Left lung (tissue), 14 donors: ENCODE measurements at places on chromosomes 2 and 18. TPM values are rescaled to one million over a fixed set of nuclear protein-coding genes. Genes with fewer than 3 reads are reported as not detected.

The SCN3A gene
- 1.6 TPM for polyA plus RNA-seq

The EML6 gene
- polyA plus RNA-seq: 1.4 TPM

The CRYGC gene
- not detected for polyA plus RNA-seq

The REG1B gene
- polyA plus RNA-seq: not detected

DNA sequence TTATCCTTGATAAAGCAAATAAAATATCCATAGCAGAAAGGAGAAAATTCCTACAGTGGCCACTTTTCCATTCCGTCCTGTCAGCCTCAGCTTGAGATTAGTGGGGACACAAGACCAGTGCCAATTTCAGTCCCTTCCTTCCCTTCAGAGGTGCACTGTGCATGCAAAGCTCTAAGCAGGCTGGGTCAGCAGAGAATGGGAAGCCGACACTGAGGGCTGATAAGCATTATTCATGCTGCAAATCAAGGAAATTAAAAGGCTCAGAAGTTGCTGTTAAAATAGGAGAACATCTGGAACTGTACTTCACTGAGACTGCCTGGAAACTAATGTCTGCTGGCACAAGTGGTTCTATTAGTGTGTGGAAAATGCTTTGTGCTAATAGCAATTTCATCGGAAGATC is 534.3 kb downstream of the ADCYAP1 start:
- no peak for DNase-seq

DNA sequence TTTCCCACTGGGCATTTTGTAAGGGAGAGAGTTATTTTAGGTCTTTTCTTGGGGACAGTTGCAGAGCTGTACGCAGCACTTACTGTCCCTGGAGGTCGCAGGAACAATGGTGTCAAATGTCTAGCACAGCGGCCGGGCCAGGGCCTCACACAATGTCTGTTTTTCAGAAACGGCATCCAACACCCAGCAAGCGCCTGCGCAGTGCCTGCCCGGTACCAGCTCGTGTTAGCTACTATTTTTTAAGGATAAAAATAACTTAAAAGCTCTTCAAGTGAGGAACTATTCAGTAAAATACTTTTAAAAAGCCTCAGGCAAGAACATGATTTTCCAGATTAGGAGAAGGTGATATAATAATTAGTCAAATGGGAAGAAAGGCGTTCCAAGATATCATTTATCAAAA is 90.0 kb downstream of the MBP start:
- no peak for DNase-seq

DNA sequence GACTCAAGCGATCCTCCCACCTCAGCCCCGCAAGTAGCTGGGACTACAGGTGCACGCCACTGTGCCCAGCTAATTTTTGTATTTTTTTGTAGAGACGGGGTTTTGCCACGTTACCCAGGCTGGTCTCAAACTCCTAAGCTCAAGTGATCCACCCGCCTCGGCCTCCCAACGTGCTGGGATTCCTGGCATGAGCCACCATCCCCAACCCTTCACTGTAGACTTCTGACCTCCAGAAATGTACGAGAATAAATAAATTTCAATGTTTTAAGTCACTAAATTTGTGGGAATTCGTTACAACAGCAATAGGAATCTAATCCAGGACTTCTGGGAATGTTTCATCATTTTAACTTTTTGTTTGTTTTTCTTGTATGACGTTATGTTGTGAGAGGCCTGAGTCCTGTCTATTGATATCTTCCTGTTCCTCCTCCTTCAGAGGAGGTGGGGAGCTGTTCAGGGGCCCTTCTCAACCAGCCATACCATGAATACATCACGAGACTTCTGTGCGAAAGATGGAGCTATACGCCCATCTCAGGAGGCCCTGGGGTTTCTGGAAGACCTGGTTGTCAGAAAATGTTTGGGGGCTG is 40.0 kb downstream of the TEX44 start:
- DNase-seq: no peak

- DNase-seq: no peak
Observed at GRCh38 chr2:145674705-145675104, 1154.8 kb upstream of the ZEB2 start.

DNA sequence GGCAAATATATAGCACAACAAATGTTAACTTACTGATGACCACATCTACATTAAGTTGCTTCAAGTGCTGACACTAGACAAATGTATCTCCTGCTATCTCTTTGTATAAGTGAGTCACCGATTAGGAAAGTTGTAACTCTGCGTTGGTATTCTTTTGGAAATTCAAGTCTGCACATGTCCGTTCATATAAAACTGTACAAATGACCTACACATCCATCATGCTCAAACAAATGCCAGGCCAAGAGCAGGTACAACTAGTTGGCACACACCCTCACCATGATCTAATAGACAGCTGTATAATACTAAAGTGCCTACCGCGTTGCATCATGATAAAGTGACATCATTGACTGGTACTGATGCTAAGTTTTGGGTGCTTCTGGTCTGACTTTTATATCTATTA is 141.1 kb downstream of the RBMS1 start:
- no peak for DNase-seq

GRCh38 chr2:70354264-70354949 is 52.5 kb upstream of the FAM136A start:
- DNase-seq: no peak

DNA sequence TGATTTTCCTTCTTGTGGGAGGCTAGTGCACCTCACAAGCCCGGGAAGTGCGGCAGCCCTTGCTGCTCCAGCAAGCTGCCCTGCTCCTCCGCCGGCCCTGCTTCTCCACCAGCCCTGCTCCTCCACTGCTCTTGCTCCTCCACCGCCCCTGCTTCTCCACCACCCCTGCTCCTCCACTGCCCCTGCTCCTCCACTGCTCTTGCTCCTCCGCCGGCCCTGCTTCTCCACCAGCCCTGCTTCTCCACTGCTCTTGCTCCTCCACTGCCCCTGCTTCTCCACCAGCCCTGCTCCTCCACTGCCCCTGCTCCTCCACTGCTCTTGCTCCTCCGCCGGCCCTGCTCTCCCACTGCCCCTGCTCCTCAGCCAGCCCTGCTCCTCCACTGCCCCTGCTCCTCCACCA is 95.6 kb downstream of the NDUFA10 start:
- DNase-seq: no peak

- no peak for DNase-seq
Observed at GRCh38 chr2:205543937-205544702, 138.2 kb upstream of the NRP2 start.

DNA sequence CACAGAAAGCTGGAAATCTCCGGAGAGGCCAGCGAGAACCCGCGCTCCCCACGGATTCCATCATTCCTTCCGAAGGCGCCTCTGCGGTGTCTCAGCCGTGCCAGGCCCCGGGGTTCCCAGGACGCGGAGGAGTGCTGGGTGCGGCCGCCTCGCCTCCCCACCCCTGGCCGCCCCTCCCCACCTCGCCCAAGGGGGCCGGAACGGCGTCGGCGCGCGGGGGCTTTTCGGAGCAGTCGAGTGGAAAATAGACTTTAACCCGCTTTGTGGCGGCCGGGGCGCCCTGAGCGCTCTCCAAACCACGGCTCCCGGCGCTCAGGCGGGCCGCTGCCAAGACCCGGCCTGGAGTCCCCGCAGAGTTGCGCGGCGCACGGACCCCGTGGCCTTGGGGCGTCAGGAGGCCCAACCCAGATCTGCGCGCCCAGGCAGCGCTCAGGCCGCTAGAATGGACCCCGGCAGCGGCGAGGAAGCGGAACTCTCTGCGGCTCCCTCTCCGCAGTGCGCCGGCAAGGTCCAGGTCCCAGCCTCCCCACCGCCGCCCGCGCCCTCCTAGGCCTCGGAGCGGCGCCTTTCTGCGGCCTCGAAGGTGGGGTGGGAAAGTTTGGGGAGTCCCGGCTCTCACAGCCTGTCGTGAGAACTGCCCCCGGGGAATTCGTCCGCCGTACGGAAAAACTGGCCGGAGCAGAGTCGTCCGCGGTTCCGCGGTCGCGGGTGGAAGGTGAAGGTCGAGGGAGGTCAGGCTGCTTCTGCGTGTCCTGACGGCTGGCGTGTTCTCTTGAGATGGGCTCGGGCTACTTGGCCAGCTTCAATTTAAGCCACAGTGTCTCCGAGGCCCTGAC is 1.2 kb upstream of the EMX1 start:
- no peak for DNase-seq

GRCh38 chr2:39542523-39542922 is 105.4 kb upstream of the MAP4K3 start:
- DNase-seq: no peak

DNA sequence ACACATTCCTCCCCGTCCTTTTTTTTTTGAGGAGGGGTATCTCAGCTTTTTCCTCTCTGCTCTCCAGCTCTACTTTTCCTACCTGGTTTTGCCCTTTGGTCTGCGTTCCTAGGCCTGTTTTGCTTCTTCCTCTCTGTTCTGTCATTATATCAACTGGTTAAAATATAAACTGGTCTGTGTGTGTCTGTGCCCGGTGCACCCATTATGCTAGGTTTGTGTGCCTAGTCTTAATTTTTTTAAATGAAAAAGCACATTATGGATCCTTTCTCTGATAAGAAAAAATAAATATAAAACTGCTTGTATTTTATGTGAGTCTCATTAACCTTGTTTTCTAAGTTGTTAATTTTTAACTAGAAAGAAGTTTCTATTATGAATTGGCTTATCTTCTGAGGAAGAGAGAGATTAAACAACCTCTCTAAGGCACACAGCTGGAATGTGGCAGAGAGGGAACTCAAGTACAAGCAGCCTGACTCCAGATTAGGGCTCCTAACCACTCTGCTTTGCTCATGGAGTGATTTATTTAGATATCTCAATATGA is 17.4 kb downstream of the SLC38A11 start:
- DNase-seq: no peak

DNA sequence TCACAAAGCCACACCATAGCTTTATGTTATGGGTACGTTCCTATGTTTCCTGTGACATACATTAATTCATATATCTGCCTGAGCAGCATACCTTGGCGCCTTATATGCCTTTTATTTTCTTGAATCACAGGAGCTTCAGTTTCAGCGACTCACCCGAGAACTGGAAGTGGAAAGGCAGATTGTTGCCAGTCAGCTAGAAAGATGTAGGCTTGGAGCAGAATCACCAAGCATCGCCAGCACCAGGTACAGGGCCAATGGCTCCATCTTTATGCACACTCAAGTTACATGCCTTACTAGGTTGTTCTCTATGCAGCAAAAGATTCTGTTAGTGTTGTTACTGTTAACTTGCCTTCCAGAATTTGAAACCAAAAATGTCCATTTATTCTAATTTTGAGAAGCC is 120.4 kb downstream of the PKP4 start:
- DNase-seq: no peak

- DNase-seq: no peak
Observed at GRCh38 chr18:31970617-31971016, 27.7 kb upstream of the TRAPPC8 start.

GRCh38 chr2:58764338-58765104 is 523.4 kb upstream of the FANCL start:
- DNase-seq: no peak
